NCI-H774 (cell line): ENCODE measurements at places on chromosomes 3 and 15.

DNA sequence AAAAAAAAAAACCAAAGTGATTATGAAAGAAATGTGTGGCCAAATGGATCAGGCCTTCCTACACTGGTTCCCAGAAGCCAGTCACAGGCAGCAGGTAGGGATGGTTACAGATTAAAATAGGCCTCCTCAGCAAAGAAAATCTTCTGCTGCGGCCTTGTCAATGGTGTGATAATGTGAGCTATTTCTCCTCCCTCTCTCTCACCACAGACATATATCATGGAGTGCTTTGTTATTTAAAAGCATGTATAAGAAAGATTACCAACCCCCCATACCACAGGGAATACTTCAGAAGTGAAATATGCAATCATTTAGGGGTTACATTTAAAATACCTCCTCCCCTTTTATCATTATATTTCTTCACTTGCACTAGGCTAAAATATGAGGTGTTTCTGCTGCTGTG, 32.2 kb upstream of the LRTM1 start:
- DNase-seq = no peak

- DNase-seq = no peak
Observed at GRCh38 chr3:134084242-134084950, 54.7 kb upstream of the SLCO2A1 start.

GRCh38 chr15:85489773-85490493, 109.5 kb downstream of the AKAP13 start:
- no peak for DNase-seq

DNA sequence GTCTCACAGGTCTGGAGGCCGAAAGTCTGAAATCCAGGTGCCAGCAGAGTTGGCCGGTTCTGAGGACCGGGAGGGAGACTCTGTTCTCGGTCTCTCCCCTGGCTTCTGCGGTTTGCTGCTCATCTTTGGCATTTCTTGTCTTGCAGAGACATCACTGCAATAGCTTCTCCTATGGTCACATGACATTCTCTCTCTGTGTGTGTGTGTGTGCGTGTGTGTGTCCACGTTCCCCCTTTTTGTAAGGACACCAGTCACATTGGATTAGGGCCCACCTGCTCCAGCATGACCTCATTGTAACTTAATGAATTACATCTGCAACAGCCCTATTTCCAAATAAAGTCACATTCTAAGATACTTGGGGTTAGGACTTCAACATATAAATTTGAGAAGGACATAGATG, 12.4 kb upstream of the ATP10A start:
- no peak for DNase-seq

DNA sequence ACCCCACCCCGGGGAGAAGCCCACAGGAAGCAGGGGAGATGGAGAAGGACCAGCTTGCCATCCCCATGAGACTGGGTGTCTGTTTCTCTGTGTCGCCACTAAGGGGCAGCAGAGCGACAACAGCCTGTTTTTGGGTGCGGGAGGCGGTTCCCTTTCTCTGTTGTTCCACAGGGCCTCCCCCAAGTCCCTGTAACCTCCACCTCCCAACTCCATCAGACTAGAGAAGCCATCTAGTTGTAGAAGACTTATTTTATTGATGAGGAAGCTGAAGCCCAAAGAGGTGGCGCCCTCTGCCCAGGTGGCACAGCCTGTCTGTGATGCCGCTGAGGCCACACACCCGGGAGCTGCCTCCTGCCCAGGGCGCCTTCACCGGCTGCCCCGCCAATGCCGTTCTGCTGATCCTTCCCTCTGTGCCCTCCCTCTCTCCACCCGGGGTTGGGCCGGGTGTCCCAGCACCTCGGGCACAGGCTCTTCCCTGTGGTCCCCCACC, 3.9 kb upstream of the CCDC9B start:
- DNase-seq = peak; percentile 29

DNA sequence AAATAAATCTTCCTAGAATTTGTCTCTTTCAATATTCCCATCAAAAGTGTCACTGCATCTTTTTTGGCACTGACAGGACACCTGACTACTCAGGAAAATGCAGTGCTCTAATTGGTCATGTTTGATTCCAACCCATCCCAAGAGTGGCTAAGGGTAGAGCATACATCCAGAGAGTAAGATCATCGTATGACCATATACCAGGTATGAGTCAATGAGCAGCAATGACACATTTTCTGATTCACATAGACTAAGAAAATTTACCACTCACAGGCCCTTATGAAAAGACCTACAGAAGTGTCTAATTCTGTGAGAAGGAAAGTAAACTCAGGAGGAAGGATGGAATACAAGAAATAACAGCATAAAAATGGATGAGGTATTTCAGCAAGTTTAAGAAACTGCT, 434.2 kb downstream of the ZIC1 start:
- no peak for DNase-seq

DNA sequence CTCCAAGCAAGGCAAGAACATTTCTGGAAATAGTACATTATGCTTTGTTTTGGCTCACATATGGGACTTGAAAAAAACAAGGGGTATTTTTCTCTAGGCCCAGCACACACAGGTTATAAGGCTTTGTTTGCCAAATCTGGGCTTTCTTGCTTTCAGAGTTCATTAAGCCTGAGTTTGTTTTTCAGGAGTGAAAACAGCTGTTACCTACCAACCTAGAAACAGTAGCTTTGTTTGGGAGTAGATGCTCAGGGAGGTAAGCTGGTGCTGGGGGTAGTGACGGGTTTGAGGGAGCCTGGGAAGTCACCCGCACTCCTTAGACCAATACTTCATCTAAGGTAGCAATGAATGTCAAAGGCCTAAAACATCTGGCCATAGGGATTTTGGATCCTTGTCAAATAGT, 241.2 kb downstream of the KBTBD8 start:
- no peak for DNase-seq

DNA sequence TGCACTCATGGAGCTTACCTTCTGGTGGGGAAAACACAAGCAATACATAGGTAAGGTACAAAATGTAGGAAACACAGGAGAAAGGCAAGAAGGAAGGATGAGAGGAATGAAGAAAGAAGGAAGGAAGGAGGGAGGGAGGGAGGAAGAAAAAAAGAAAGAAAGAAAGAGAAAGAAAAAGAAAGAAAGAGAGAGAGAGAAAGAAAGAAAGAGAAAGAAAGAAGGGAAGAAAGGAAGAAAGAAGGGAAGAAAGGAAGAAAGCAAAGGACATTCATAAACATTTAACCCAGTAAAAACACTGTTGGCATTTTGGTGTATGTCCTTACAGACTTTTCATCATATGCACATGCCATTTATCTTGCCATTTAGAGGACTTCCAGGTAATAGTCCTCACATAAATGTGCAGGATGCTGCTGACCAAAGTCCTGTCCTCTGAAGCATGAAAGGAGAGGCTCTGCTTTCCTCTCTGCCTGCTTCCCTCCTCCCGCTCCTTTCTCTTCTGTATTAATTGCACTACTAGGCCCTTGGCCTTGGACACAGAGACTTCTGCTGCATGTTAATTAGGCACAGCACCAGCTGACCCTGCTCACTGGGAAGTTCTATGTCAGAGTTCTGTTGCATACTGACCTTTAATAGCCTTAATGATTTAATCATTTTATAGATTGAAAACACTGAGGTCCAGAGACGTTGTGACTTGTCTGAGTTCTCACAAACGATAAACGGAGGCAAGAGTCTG, 29.7 kb upstream of the NDUFB4 start:
- DNase-seq = no peak

GRCh38 chr3:24046214-24046613, 101.1 kb downstream of the NR1D2 start:
- DNase-seq = no peak

GRCh38 chr3:50323614-50324199, 1.2 kb upstream of the HYAL2 start:
- DNase-seq = no peak

GRCh38 chr15:36805278-36805677, 225.9 kb downstream of the CDIN1 start:
- DNase-seq = no peak

GRCh38 chr3:194481525-194482195, 5.1 kb downstream of the ATP13A3 start:
- DNase-seq = no peak

DNA sequence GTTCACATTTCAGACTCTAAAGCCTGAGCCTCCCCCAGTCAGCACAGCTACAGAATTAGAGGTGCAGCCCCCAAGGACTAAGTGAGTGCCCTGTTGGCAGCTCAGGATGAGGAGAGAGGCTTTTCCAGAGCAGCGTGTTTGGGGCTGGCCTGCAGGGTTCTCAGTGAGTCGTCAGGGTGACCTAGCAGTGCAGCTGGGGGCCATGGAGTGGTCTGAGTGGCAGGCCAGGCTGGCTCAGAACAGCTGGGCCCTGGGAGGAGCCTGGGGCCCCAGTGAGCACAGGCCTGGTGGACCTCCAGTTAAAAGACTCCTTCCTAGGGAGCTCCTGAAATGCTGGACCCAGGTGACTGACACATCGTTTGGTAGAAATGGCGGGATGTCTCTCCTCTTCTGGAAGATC, 108.3 kb downstream of the SLC49A4 start:
- DNase-seq = no peak

DNA sequence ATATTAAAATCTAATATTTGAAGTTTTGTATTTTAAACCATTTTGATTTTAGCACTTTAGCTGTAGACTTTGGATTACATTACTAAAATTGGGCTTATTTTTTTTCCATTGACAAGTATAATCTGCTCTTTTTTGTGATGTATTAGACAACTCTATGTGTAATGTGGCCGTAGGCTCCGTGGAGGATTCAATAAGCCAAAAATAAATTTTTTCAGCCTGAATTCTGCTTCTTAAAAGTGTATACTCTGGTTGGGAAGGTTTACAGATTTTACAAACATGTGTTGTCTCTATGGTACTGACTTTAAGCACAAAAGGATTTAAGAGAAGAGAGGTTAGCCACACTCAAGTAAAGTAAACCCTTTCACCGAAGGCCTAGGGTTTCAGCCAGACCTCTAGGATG, 110.8 kb downstream of the PLCL2 start:
- no peak for DNase-seq

GRCh38 chr15:40092256-40092978, 16.3 kb downstream of the BMF start:
- DNase-seq = peak; percentile 49

DNA sequence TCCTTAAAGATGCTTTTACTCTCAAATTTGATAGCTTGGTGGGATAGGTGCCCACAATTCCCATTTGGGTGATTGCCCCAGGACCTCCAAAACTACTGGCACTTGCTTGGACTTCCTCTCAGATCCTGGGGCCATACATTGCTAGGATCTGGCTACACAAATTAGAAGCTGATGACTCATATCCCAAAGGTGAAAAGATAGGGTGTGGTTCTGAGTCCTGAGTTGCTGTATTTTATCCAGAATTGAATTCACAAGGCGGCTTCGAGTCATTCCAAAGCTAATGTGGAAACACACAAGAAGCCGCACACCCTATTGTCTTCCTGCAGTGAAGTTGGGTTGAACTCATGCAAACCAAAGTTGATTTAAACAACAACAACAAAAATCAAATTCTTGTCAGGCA, 53.4 kb downstream of the DUT start:
- DNase-seq = no peak

- no peak for DNase-seq
Observed at GRCh38 chr3:192038726-192039125, 577.8 kb downstream of the PYDC2 start.

DNA sequence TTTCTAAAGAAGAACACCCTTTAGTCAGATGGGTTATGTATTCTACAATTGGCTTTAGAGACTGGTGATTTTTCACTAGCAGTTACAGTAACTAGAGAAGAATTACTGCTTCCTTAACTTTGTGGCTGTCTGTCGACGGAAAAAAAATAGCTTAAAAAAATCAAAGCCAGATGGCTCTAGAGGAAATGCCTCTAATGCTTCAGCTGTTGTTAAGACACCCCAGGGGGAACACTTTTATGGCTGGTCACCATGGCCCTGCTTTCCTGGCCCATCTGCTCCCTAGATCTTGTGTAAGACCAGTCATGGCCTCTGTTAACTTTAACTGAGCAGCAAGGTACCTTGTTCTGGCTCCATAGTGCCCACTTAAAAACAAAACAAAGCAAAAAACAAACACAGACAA, 198.6 kb upstream of the PLSCR5 start:
- DNase-seq = no peak

GRCh38 chr3:61913701-61914100, 352.3 kb downstream of the PTPRG start:
- no peak for DNase-seq

- no peak for DNase-seq
Observed at GRCh38 chr3:189286188-189286587, 114.4 kb downstream of the TPRG1 start.

GRCh38 chr15:79399606-79400005, 32.5 kb upstream of the MINAR1 start:
- DNase-seq = no peak

DNA sequence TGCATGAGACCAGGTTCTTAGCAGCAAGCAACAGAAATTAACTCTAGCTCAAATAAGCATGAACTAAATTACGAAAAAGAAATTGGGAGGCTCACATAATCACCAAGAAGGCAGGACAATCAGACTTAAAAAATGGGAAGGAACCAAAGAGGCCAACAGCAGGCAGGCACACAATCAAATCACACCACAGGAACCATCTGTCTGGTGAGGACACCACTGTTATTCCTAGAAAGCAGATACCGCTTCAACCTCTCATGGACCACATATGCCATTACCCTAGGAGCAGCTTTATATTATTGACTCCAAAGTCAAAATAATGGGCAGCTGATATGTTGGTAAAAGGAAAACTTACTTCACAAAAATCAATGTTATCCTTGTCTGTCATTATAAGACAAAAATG, 51.6 kb downstream of the SUCLG2 start:
- no peak for DNase-seq

- no peak for DNase-seq
Observed at GRCh38 chr3:112629425-112629824, 11.5 kb downstream of the CCDC80 start.

DNA sequence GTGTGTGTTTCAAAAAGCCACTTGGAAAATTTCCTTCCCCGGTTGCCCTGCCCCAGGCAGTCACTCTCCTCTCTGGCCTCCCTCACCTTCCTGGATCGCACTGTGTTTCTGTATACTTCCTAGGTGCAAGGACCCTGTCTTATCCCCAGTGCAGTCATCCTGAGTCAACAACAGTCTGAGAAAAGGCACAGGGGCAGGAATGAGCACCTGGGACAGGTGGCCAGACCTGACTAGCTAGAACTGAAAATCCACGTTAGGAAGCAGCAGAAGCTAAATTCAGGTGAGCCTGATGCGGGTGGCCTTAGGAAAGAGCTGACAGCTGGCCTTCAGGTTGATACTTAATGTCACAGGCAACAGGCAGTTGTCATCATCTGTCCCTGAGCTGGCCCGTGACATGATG, 62.9 kb upstream of the VGLL4 start:
- DNase-seq = no peak
